ENCODE measurements at places on chromosomes 4 and X.
A peak's percentile ranks its signal among the peaks of the same experiment; 100 is the strongest.

DNA sequence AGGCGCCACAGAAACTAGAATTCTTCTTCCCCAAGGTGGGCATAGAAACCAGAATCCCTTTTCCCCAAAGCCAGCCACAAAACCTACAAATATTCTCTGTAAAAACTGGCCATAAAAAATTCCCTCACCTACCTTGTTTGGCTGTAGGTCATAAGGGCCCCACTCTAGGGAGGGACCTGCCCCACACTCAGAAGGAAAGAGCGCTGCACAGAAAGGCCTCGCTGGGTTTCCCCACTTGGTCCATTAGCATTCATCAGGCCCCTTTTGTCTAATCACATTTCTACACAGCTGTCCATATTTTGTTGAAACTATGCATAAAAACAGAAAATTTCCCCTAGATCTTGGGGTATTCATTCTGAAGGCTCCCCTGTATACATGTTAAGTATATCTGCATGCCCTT is 54.1 kb downstream of the PHKA2 start:
- DNase-seq, result no peak

DNA sequence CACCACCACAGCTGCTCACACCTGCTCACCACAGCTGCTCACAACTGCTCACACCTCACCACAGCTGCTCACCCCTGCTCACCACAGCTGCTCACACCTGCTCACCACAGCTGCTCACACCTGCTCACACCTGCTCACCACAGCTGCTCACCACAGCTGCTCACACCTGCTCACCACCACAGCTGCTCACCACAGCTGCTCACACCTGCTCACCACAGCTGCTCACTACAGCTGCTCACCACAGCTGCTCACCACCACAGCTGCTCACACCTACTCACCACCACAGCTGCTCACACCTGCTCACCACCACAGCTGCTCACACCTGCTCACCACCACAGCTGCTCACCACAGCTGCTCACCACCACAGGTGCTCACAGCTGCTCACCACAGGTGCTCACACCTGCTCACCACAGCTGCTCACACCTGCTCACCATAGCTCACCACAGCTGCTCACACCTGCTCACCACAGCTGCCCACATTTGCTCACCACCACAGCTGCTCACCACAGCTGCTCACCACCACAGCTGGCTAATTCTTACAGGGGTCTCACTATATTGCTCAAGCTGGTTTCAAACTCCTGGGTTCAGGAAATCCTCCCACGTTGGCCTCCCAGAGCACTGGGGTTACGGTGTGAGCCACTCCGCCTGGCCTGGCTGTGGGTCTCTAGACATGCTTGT is 30.4 kb upstream of the CPLX1 start:
- no peak for DNase-seq

DNA sequence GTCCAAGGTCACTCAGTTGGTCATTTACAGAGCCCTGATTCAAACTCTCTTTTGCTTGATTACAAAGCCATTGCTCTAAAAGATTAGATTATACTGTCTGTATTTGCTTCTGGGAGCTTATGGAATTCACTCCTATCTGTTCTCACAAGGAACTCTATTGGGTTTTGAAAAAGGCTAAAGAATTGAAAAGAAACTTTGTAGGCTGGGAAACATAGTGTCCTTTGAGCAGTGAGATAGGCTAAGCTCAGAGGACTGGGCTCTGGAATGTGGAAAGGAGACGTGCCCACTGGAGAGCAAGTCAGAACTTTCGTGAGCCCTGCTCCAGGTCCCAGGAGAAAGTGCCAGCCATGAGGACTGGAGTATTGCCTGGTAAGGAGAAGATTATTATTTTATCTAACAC is at the start of gene RTL9:
Gene RTL9 (plus strand): TSS at position 301 of the 400 bp plus-strand sequence. CDS start 91,770 bp downstream, outside the sequence.
- no peak for DNase-seq

GRCh38 chrX:129732857-129733256 is 5.9 kb upstream of the XPNPEP2 start:
- no peak for DNase-seq

DNA sequence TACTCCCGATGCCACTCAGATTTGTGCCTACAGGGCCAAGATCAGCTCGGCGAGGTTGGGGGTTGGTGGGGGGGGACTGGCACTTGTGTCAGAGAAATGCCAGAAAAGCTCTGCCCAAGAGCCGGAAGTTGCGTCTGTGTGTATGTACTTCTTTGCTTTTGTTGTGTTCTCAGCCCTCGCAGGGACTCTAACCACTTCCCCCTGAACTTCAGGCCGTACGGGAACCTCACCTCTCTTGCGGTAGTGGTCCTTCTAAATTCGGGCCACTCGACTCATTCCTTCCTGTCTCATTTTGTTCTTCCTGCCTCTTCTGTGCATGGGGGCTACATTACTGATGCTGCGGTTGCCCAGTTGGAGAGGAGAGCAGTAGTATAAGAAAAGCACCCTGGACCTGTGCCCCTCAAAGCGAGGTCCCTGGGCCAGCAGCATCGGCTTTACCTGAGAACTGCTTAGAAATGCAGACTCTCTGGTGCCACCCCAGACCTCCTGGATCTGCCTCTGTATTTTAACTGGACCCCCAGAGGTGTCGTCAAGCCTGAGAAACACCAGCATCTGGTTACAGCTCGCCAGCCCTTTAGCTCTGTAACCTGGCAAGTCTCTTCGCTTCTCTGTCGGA is 146.3 kb upstream of the RPS6KA3 start:
- DNase-seq, result no peak

DNA sequence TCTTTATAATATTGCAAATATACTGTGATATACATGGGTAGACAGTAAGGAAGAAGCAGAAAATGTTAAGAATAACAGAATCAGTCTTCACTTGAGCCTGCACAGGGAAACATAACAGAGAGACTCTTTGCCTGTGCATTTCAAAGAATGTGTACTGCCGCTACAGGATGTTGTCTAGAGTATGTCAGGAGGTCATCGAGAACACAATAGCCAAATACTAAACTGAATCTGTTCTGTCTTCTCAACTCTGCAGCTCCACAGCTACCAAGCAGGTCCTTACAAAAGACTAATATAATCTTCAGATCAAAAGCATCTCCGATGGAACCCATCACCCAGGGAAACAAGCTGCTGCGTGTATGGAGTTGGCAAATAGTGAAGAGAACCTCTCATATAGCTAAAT is 471.5 kb downstream of the PCDH10 start:
- no peak for DNase-seq

DNA sequence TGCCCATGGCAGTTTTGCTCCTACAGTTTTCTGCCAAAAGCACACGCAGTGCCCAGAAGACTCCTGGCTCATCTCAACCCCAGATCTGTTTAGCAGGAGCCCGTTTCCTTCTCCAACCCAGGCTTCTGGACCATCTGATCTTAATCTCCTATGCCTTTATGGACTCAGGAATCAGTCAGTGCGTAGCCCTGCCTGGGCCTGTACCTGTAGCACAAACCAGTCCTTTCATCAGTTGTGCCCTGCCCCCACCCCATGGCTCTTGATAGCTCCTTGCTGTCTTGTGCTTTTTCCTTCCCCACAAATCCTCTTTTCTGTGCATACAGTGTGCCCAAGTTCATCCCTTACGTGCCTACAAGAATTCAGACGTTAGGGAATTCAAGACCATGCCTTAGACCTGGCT is 1.5 kb downstream of the ZNF718 start:
- DNase-seq, result no peak

- DNase-seq, result no peak
Observed at GRCh38 chrX:13029887-13030771, 14.3 kb downstream of the FAM9C start.

GRCh38 chr4:97235521-97235920 is 907.8 kb downstream of the STPG2 start:
- no peak for DNase-seq

DNA sequence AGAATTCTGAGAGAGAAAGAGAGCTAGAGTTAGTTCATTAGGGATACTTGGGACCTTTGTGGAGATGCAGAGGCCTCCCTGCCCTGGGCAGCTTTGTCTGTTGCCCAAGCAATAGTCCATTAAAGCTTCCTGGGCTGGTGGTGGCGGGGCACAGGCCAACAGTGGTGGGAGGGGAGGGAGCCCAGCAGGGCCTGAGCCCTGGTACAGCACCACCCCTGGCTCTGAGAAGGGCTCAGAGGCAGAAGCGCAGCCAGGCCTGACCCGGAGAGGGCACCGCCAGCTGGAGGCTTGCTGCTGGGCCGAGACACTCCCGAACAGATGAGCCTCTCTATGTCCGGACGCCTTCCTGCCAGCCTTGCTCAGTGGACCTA is 65.3 kb downstream of the EFNB1 start:
- no peak for DNase-seq

DNA sequence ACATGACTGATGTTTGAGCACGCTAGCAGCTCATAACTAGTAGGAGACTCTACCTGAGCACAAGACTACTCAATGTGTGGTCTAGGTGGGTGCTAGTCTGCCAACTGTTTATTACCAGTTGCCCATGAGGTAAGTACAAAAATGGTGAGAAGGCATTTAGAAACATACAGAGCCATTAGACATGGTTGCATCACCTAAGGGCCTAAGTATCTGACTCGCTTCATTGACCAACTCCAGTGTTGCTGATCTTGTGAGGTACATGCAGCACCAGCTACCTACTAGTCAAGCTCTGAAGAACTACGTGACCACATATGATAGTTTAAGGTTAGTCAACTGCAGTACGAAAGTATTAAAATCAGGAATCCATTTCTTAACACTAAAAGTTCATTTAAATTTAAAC is 39.9 kb downstream of the APBB2 start:
- no peak for DNase-seq

GRCh38 chr4:98674404-98675173 is 16.2 kb upstream of the TSPAN5 start:
- DNase-seq, result no peak

- no peak for DNase-seq
Observed at GRCh38 chr4:156915221-156915620, 56.4 kb downstream of the PDGFC start.

DNA sequence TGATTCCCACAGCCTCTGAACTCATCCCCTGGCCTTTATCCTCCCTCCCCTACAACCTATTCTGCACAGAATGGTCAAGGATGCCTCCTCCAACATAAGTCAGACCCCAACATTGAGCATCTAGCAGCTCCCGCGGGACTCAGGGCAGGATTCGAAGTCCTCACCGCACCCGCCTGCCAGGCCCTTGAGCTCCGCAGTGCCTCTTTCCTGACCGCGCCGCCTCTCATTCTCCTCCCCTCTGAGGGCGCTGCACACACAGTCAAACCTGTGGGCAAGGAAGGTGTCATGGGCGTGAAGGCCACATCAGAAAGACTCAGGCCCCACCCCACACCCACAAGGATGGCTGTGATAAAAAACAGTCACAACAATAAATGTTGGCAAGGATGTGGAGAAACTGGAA is 84.1 kb downstream of the CPZ start:
- DNase-seq, result no peak

- DNase-seq, result no peak
Observed at GRCh38 chrX:34426334-34426733, 230.8 kb downstream of the TMEM47 start.

DNA sequence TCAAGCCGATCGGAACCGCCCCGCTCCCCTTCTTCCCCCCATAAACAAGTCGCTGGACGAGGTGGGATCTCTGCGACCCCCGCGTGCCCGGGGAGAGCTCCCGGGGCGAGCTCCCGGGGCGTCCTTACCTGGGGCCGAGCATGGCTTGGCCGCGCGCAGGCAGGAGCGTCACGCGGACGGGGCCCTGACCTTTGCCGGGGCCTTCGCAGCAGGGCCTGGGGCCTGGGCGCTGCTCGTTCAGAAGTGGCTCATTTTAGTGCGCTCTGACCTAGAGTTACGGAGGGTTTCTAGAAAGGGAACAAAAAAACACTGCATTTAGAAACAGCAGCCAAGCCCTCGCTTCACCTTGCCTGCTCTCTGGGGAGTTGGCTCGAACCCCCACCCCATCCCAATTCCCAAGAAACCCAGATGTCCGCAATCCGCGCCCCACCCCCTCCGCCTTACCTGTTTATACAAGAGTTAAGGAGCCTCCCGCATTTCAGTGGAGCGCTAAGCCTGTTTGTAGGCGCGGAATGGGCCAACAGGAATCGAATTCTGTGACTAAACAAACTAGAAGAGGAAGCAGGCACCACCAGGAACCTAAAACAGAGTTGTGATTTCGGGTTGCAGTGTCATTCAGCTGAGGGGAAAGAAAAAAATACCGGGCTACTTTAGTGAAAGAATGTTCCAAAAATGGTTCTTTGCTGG is 814 bp upstream of the RBM47 start:
- no peak for DNase-seq

- DNase-seq, result no peak
Observed at GRCh38 chr4:183369073-183369472, 46.8 kb upstream of the CLDN24 start.

DNA sequence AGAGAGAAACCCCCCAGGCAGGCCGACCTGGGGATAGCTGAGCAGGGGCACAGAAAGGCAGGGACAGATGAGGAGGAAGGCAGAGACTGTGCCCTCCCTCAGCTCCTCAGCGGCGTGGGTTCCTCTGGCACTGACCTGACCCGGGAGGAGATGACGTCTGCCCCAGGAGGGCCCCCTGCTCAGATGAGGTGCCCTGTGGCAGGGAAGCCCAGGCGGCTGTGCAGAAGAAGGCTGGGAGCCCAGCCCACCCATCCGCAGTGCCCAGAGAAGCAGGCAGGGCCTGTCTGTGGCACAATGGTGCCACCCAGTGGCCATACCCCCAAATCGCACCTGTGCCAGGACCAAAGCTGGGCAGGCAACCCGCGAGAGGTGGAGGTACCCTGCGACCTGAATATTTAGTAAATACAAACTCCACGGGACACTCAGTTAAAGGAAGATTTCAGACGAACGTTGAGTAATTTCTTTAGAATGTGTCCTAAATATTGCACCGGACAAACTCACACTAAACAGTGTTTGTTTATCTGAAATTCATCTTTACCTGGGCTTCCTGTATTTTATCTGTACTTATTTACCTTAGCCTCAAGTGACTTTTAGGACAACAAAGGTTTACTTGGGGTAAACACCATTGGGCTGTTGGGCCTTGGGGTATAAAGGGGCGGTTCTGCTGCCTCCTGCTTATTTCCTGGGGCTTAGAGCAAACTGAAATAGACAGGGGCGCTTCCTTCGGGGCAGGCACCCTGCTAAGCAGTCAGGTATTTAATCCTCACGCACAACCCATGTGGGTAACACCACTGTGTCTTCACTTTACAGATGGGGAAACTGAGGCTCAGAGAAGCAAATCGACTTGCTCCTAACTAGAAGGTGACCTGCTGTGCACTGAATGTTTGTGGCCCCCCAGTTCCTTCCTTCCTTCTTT is 46.5 kb upstream of the HMX1 start:
- peak; percentile 51 for DNase-seq

GRCh38 chrX:41339148-41339547 is 5.2 kb downstream of the DDX3X start:
- DNase-seq, result no peak

- no peak for DNase-seq
Observed at GRCh38 chr4:183600189-183600685, 58.7 kb downstream of the RWDD4 start.

- no peak for DNase-seq
Observed at GRCh38 chrX:1873671-1874070, 258.8 kb downstream of the ASMT start.

- DNase-seq, result peak; percentile 24
Observed at GRCh38 chr4:127604949-127605709, 27.6 kb upstream of the INTU start.

GRCh38 chrX:41234962-41235361 is 99.0 kb upstream of the DDX3X start:
- no peak for DNase-seq
